ENCODE measurements at places on chromosomes 5 and 9.

DNA sequence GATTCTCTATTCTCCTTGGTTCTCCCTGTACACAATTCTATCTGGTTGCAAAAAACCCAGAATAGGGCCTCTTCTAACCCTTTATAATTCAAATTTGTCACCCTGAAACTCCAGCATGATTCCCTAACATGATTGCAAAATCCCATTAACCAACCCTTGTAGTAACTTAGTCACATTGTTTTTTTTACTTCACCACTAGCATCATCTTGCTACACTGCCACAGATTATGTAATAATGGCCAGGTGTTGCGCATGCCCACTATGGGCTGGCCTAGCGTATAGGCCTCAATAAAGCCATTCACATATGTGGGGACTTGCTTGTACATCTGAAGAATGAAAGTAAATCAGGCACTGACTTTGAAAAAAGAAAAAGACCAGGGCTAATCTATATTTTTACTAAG is 25.7 kb downstream of the FAM170A start:
- no peak for DNase-seq

GRCh38 chr9:93702261-93702660 is 125.9 kb downstream of the PHF2 start:
- no peak for DNase-seq

GRCh38 chr5:175418251-175418650 is 25.7 kb downstream of the DRD1 start:
- DNase-seq, result no peak

GRCh38 chr5:4630031-4630430 is 510.1 kb upstream of the ADAMTS16 start:
- no peak for DNase-seq

- DNase-seq, result no peak
These were observed 111.0 kb upstream of the RETREG1 start for GRCh38 chr5:16727755-16728325.

- no peak for DNase-seq
These were observed 1.1 kb upstream of the GNPDA1 start for GRCh38 chr5:142013734-142014521.

DNA sequence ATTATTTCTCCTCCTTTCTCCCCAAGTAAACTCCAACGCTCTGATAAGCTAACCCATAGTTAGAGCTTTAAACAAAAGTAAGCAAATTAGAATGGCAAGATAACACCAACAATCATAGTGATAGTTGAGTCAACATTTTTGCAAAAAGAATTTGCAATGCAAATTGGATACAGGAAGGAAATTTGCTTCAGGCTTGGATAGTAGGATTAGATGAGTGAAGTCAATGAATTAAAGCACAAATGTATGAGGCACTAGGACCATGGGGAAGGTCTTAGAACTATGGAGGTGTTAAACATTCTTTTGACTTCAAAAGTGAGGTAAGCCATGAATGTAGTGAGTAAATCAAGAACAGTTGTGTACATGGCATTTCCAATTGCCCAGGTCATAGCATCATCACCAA is 289.8 kb upstream of the GRAMD2B start:
- no peak for DNase-seq

DNA sequence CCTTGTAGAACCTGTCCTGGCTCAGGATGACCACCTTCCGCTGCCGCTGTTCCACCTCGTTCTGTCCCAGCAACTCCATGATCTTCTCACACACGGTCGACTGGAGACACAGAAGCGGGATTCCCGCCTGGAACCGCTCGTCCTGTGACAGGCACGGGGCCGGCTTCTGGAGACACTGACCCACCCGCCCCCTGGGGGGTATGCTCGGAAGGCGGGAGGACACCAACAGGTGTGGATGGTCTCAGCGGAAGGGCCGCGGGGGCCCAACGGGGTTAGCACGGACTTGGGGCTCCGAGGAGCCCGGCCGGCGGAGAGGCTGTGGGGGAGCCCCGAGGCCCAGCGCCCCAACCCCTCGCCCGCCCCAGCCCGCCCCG is 530 bp downstream of the UCK1 start:
- DNase-seq, result no peak

- DNase-seq, result no peak
These were observed 23.4 kb upstream of the MACROH2A1 start for GRCh38 chr5:135422419-135422818.

DNA sequence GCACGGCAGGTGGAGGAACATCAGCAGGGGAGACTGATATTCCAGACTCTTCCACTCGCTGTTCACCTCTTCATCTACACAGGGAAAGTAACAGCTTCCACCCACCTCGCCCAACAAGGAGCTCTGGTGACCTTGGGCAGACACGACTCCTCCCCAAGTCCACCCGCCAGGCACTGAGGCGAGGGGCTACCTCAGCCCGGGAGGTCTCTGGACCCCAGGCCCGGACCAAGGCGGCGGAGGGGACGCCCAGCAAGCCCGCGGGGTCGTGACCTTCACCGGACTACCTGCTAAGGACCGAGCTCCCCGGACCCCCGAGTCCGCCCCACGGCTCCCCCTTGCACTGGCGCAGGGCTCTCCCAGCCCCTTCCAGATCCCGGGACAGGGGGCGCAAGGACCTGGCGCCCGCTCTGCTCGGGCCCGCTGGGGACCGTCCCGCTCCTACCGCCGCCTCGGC is 70.2 kb upstream of the LPCAT1 start:
- DNase-seq, result no peak

DNA sequence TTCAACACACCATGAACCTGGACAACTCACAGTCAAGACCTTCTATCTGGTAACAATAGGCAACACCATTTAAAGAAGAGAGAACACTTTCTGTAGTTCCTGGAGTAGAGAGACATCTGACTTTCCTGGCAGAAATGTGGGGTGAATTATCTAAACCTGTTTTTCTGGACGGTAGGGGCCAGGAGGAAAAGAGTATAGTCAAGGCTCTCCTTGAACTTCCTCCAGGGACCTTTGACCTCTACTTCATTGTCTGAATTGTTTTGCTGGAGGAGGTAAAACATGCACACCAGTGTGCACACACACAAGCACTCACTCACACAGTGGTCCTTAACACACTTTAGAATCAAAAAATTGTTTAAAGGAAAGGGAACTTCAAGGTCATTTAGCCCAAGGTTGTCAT is 13.2 kb downstream of the S100Z start:
- no peak for DNase-seq

DNA sequence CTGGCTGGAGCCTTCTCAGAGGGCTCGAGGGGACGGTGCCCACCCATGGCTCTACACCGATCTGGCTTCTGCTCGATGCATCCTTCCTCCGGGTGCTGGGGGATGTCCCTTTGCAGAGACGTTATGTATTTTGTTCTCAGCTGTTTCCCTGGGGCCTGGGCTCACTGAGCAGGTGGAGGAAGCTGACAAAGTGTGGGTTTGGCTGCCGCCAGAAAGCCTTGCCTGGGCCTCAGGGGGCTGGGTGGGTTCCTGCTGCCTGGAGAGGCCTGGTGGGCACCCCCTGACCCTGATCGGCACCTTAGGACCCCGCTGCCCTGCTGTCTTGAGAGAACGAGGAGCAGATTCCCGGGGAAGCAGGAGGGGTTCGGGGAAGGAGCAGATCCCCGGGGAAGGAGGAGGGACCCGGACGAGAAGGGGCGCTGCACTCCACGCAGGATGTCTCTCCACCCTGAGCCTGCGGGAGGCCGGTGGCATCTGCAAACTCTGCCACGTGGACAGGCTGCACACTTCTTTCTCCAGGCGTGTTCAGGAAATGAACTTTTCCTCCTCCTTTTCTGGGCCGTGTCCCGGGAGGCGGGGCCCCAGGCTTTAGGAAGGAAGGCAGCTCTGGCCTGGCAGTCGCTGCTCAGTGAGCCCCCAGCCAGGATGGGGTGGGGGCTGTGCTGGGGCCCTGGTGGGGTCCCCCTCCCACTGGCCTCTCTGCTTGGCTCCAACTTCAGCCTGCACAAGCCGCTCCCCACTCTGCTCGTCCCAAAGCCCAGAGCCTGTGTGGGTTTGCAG is 148.9 kb downstream of the RXRA start:
- no peak for DNase-seq

GRCh38 chr5:57181154-57181553 is 7.3 kb downstream of the GPBP1 start:
- DNase-seq, result no peak

DNA sequence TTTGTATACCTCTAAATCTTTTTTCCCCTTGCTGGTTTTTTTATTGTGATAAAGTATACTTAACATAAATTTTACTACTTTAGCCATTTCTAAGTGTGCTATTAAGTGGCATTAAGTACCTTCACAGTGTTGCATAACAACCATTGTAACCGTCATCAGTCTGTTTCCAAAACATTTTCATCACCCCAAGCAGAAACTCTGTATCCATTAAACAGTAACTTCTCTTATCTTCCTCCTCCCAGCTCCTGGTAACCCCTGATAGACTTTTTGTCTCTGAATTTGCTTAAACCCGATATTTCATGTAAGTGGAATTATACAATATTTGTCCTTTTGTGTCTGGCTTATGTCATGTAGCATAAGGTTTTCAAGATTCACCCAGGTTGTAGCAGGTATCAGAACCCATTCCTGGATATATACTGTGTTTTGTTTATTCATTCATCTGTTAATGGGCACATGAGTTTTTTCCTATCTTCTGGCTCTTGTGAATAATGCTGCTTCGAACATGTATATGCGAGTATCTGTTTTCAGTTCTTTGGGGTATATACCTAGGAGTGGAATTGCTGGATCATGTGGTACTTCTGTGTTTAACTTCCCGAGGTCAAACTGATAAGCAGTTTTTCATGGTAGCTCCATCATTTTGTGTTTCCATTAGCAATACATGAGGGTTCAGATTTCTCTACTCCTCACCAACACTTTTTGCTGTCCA is 66.4 kb downstream of the EHMT1 start:
- DNase-seq, result no peak

- no peak for DNase-seq
These were observed 28.7 kb downstream of the TAF1L start for GRCh38 chr9:32606811-32607210.

- DNase-seq, result no peak
These were observed 246.2 kb downstream of the DMRT2 start for GRCh38 chr9:1296331-1296730.

DNA sequence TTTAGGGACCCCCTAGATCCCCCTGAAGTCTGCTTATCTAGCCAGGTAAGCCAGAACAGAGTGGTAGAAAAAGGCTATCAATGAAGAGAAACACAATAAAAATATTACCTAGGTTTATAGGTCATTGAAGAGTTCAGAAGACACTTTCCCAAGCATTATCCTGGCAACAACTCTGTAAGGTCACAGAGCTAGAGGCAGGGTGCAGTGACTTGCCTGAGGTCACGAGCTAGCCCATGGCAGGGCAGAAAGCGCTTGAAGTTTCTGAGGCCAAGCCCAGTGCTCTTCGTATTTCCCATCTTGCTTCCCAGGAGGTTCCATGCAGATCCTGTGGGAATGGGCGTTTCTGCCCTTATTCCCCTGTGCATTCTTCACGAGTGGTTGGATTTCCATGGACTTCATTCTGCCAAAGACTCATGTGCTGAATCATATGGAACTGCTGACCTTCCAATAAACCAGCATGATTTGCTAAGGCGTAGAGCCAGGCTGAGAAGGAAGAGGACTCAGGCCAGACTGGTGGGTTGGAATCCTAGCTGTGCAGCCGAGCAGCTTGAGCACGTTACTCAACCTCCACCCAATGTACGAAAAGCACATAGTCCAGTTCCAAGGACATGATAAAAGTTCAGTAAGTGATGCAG is 22.1 kb downstream of the TRMO start:
- DNase-seq, result no peak

GRCh38 chr5:179176166-179176565 is 116.0 kb downstream of the ZNF354C start:
- DNase-seq, result no peak

DNA sequence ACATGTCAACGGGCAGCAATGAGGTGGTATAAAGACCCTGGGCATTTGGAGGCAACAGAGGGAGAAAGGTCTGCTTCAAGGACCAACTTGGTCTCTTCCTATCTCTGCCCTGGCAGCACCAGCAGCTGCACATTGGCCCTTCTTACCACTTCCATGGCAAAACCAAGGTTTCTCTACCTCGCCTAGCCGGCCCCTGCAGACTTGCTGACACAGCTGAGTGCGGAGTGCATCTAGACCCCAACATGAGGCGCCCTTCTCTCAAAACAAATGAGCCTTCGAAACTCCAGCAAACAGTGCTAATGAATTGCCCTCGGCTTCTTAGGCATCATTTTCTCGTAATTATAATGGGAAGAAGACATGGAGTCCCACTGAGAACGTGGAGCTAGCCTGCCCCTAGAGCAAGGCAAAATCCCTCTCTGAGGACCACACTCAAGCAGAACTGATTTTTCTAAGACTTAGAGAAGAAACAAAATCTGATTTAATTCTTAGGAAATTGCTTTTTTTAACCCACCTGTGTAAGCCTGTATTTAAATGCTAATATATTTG is 42.1 kb downstream of the KCNMB1 start:
- DNase-seq, result no peak

DNA sequence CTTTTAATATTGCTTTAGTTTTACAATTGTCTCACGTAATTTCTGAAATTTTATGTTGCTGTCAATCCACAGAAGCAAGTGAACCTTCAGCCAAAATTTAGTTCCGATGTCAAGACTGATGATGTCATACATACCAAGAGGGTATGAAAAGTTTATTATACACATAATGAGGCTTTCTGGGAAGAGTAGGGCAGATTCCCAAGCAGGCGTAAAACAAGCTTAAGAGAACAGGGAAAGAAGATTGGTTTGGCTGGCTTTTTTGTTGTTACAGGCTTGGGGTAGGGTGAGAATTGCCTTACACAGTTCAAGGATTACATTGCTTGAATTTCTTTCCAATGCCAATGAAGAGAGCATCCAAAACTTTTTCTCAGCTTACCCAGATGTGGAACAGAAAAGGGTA is 1962.9 kb upstream of the CDH6 start:
- DNase-seq, result no peak
